ENCODE measurements at places on chromosomes 5 and 9.
A peak's percentile ranks its signal among the peaks of the same experiment; 100 is the strongest.

DNA sequence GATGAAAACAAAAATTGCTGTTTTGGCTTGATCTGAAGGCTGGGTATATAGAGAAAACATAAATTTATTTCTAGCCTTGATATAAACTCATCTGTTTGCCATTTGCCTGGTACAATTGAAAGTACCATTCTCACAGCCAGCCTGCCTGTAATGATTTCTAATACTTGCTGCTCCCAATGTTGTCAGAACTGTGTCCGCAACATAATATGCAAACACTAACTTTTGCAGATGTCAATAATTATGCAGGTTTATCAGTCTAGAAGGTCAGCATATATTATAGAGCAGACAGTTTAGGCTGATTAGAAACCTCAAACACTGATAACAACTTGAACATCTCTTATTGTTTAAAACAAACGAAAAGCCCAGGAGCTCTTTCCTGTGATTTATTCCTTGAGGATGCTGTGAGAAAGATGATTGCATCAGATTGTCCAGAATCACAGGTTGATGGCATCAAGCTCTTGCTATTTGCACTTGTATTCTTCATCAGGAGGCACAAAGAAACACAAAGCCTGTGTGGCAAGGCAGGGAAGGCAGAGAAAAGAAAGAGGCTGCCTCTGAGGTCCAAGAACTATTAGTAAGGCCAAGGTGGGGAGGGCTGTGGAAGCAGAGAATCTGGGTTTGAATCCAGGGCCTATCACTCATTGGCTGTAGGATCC lies 21.4 kb upstream of the HMHB1 start:
- ATAC-seq, result no peak

GRCh38 chr5:115343855-115344254 lies 47.4 kb upstream of the CCDC112 start:
- peak; percentile 74 for ATAC-seq

DNA sequence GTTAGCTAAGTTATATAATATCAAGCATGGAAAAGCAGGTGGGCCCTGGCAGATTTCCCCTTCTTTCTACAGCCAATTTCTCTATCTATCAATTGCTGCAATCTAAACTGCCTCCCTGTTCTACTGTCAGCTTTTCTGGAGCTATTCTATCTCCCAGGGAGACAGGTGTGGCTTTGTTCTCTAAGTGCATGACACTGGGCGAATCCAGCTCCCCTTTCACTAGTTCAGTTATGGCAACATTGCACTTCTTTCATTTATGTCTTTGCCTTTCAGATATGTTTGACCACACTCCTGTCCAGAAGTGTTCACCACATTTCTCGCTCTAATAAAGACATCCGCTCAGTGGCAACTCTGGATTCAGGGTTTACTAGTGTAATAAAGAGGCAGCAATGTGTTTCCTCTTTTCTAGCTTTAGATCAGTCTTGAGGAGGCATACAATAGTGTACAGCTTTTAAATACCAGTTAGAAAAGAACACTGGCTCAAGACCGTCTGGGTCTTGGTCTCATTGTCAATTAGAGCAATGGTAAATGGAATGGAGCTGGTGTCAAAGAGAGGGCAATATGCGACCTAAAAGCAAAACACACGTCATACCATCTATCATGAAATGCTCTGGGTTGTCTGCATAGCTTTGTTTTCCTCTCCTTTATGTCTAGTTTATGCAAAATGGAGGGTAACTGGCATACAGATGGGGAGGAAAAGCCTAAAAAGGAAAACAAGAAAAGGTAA lies 197.0 kb downstream of the SLF1 start:
- ATAC-seq, result no peak

- no peak for ATAC-seq
Measured at GRCh38 chr9:137313326-137313936, 11.4 kb upstream of the NRARP start.

- no peak for ATAC-seq
Measured at GRCh38 chr5:72441862-72442540, 65.2 kb downstream of the ZNF366 start.

DNA sequence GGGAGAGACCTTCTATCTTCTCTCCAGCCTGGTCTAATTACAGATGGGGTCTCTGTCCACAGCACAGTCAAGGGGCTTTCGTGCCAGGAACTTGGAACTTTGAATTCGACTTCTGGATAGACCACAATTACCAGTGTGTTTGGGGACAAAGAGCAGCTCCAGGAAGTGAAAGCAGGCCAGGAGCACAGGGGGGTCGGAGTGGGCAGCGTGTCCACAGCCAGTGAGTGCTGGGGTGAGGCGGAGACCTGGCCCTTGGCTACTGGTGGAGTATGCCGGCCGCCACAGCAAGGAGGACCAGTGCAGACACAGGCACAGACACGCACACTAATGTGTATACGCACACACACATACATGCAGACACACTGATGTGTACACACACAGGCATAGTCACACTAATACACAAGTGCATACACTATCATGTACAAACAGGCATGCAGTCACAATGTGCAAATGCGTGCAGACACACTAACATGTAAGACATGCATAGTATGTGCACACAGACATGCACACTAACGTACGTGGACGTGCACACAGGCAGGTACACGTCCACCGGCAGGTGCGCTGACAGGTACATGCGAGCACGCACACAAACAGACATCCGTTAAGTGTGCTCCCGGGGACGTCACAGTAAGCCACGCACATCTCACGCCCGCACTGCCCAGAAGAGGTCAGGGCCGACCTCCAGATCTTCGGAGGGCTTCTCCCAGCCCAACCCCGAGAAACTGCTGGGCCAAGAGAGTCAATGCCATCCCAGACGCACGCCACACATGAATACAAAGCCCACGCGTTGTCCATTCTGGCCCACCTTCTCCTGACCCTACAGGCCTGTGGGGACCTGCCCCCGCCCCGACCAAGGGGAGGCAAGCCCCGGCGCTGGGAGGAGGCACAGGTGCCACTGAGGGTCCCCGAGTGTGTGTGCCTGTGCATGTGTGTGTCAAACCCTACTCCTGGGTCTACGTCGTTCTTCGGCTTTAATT lies 46.5 kb downstream of the NKD2 start:
- ATAC-seq, result no peak

DNA sequence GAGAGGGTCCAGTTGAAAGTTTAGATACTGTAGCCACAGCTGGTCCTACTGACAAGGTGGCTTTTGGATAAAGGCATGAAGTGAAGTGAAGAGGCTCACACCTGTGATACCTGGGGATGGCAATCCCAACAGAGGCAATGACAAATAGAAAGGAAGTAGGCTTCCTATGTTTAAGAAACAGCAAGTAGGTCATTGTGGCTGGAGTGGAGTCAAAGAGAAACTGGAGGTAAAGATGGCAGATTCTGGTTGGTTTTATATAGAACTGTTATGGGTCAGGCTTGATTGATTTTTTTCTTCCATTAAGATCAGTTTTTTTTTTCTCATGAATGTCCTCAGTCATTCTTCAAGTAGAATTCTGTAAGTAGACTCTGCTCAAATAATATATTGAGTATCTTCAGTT lies 79.5 kb downstream of the ANXA1 start:
- ATAC-seq, result no peak

- ATAC-seq, result no peak
Measured at GRCh38 chr9:130262061-130262745, 3.4 kb upstream of the HMCN2 start.

DNA sequence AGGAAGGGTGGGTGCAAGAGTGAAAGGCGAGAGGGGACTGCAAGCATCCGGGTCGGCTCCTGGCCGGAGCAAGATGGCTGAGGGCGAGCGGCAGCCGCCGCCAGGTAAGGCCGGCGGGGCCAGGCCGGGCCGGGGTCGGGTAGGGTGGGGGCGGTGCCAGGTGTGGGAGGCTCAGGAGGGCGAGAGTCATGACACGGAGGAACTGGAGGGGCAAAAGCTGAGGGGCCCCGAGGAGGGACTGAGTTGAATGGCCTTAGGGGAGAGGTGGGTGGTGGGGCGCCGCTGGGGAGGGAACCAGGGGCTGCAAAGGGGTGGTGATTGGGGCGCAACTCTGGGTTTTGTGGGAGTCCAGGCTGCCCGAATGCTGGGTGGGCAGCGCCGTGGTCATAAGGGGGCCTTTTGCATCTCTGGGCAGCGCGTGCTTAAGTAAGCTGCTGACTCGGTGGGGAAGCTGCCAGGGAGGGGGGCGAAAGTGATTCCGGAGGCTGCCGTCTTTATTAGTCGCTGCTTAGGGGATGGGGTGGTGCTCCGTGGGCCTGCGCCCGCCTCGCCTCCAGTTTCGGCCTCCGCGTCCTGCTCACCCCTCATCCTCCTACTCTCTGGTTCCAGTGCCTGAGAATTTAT lies 425 bp downstream of the PTPA start:
- no peak for ATAC-seq

DNA sequence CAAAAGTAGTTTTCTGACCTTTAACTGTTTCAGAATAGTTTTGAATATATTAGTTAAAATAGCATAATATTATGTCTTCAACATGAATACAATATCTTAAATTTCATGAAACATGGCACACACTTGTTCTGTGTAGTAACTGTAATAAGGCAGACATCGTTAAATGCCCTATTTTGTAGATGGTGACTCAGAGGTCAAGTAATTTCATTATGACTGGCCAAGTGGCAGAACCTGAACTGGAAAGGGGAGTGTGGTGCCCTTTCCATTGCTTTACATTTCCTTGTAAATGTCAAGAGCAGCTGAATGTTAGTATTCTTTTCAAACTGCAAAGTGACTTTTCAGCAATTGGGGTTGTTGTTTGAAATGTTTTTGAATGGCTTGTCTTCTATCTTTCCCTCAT lies 201.2 kb upstream of the CDKN2B start:
- ATAC-seq, result no peak

- peak; percentile 12 for ATAC-seq
Measured at GRCh38 chr5:158384535-158385481, 525.9 kb upstream of the CLINT1 start.

GRCh38 chr5:8825139-8825757 lies 720.6 kb downstream of the SEMA5A start:
- ATAC-seq, result no peak

- ATAC-seq, result no peak
Measured at GRCh38 chr5:83277953-83278352, 193.6 kb upstream of the VCAN start.

GRCh38 chr5:166904571-166904970 lies 1386.9 kb upstream of the WWC1 start:
- no peak for ATAC-seq

- no peak for ATAC-seq
Measured at GRCh38 chr5:110262749-110263148, 463.7 kb downstream of the TMEM232 start.

DNA sequence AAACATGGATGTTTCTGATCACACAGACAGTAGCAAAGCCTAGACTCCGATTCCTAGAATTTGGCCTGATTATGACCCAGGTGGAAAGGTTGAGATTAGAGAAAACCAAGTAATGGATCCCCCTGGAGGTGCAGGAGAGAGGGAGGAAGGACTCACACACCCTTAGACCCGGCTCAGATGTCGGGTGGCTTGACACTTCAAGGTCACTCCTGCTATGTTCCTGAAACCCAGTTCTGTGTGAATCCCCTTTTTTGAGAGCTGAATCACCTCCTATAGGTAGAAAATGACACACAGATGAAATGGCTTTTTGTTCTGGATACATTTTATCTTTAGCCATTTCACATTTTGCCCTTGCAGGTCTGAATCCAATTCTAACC lies 192.8 kb downstream of the ARRDC3 start:
- no peak for ATAC-seq

DNA sequence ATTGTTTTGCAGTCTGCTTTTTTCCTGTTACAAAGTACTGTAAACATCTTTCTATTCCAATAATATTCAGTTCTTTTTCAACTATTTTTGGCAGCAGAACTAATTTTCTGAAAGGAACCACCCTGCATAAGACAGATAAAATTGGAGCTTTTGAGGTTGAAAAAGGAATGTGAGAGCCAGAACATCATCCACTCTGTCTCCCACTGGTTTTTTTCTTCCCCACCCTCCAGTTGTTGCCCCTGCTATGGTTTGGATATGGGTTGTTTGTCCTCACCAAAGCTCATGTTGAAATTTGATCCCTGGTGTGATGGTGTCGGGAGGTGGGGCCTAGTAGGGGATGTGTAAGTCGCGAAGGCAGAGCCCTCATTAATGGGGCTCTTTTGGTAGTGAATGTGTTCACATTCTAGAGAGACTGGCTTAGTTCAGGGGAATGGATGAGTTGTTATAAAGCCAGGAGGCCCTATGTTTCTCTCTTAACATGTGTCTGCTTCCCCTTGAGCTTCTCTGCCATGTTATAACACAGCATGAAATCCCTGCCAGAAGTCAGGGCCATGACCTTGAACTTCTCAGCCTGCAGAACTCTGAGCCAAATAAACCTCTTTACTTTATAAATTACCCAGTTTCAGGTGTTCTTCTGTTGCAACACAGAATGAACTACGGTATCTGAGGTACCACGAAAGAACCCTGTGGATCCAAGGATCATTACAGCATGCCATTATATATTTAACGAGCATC lies 34.8 kb upstream of the MAST4 start:
- no peak for ATAC-seq

DNA sequence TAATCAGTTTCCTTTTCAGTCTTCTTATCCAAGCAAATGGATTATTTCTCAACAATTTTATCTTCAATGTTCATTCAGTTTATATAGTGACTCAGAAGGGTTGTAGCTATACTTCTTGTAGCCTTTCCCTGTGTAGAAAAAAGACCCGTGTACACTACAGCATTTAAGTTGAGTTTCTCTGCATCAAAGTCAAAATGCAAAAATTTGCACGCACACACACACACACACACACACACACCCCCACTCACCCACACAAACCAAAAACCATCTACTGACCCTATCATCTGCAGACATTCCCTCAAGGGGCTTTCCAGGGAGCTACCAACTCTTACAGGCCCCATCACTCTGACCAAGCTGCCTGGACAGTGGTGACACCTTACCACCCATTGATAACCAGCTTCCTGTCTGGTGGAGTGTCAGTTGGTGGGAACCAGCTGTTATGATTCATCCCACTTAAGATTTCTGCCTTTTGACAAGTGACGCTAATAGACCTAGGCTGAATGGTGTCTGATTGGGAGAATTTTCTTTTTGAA lies 12.2 kb upstream of the ELL2 start:
- no peak for ATAC-seq

GRCh38 chr5:124892185-124892848 lies 145.9 kb upstream of the ZNF608 start:
- no peak for ATAC-seq

DNA sequence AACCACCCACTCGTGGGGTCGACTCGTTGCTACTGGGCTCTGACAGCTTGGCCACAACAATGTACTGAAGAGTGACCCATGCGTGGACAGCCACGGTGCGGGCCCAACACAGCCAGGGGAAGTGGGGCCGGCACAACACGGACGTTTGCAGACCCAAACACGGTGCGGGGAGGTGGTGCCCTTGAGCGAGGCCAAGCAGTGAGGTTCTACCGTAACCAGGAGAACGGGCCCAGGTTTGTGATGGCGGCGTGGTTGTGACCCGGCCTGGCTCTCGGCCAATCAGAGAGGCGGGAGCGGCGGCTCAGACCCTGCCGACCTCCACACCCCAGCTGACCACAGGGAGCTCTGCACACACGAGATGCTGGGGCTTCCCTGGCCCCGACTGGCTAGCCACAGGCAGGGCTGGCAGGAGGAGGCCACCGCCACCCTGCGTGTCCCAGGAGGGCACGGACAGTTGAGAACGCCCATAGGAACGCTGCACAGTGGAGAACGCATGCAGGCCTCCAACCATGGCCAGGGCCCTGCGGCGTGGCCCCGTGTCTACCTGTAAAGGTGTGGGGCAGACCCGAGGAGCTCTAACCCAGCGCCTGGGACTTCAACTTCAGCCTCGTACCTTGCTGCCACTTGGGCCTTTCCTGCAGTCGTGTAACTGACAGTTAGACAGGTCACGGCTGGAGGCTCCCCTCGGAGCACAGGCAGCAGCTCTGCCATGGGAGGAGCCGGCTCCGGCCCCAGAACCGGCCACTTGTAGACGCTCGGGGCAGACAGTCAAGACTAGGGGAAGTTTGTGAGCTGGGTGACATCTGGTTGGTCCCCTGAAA lies 13.7 kb downstream of the BRD3 start:
- no peak for ATAC-seq

Data from gastroesophageal sphincter (tissue), 4 donors.